NCI-H2081 treated with DMSO at 0.1 percent for 48 hours (cell line): ENCODE measurements at places on chromosomes 4 and X.

GRCh38 chr4:139676913-139677585, 11.4 kb downstream of the MGST2 start:
- no peak for DNase-seq

DNA sequence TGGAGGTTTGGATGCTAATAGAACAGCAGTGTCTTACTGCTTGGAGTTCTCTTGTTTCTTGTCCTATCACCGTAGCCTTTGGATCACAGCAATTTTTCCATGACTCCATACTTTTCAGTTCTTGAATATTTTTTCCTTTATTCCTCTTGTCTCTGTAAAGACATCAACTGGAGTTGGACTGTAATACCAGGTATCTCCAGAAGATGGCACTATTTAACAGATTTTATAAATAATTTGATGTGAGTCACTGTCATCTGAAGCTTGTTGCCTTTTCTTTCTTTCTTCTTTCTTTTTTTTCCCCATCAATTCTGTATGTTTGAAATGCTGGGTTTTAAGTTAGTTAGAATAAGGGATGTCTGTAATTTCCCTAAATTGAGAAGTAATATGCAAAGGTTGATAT, 24.1 kb downstream of the HPRT1 start:
- no peak for DNase-seq

- DNase-seq = no peak
These were observed 283.2 kb upstream of the CPEB2 start for GRCh38 chr4:14719053-14719452.

- no peak for DNase-seq
These were observed 168.0 kb upstream of the DIPK2B start for GRCh38 chrX:45368705-45369104.

- no peak for DNase-seq
These were observed 88.5 kb downstream of the PHKA2 start for GRCh38 chrX:18895189-18895951.

GRCh38 chrX:97672138-97672537, 788.4 kb downstream of the RPA4 start:
- peak; percentile 75 for DNase-seq

DNA sequence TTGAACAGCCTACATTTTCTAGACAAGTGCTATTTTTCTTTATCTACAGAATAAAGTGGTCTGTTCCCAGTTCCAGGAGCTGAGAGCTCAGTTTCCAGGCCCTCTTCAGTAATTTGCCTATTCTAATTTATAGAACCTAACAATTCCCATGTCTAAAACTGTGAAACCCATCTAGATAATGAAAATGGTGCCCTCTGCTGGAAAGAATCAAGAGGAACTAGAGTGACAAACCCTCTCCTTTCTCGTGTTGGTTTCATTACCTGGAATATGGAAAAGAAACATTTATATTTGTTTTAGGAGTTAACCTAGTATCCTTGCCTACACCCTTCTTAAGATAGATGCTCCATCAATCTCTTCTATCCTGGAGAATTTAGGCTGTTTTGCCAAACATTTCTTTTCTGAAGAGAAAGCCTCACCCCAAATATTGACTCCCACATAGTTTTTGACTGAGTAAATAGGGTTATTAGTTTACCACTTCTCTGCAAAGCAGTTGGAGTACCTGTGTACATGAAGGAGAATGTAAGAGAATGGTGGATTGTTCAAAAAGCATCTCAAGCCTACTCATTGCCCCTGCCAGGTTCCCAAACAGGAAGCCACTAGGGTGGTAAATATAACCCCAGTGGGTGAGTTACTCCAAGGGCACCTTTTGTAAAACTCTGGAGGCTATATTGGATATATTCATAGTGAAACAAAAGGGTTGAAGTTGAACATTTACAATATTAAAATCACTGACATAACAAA, 121.6 kb downstream of the RASL11B start:
- DNase-seq = no peak
